ENCODE measurements at places on chromosomes 12 and 14.

- DNase-seq: no peak
Measured at GRCh38 chr14:93263416-93263815, 56.4 kb downstream of the UBR7 start.

GRCh38 chr12:78081590-78082314 is 251.1 kb downstream of the NAV3 start:
- no peak for DNase-seq

DNA sequence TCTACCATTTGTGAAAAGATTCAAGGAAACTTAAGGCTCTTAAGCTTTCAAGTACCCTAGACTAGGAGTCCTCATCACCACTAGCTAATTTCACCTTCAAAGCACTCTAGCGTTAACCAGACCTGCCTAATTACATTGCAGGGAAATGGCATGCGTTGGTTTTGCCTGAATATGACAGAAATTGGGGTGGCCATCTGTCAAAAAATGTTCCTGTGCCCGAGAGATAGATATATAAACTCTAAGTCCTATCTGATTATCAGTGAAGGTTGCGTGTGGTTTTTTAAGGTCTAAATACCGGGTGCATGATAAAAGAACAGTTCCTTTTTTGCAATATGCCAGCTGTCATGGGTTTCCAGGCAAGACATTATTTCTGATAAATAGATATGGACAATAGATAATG is 48.3 kb downstream of the SPRING1 start:
- DNase-seq: no peak

- DNase-seq: no peak
Measured at GRCh38 chr14:67636361-67636919, 16.7 kb downstream of the ARG2 start.

GRCh38 chr12:63480186-63480585 is 188.1 kb downstream of the DPY19L2 start:
- DNase-seq: no peak

- no peak for DNase-seq
Measured at GRCh38 chr14:35365130-35366055, 39.2 kb downstream of the NFKBIA start.

DNA sequence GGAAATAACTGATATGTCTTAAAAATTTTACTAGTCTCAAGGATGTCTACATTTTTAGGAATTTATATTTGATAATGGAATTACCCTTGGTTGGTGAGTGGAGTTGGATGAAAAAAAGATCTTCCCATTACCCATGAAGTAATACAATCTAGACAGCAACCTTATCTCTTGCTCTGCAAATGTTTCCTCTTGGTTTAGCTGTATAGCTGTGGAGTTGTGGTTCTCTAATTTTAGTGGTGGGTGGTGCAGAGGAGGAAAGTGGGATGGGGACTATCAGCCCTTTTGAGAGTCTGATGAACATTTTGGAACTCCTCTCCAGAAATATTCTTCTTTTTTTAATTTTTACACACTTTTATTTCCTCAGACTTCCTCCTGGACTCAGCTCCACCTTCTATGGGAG is 17.1 kb downstream of the SPX start:
- DNase-seq: no peak

- DNase-seq: no peak
Measured at GRCh38 chr12:12305568-12306300, 38.9 kb upstream of the LRP6 start.

DNA sequence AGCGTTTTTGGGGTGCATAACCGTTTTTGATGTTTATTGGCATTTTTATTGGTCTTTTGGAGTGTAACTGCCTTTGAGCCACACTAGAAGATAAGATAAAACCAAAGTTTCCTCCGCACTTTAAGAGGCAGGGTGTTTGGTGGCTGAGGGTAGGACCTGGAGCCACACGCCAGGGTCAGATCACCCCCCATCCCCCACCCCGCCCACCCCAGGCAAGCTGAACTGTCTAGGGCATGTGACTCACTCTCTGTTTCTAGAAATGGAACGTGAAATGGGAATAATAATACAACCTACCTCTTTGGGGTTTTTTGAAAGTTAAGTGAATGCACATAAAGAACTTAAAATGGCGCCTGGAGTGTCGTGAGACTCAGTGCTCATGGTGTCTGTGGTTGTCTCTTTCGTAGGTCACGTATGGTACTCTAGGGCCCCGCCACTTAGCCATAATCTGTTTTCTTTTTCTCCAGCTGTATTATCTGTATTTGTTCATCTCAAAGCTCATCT is 56.0 kb downstream of the PPP2R5C start:
- no peak for DNase-seq

DNA sequence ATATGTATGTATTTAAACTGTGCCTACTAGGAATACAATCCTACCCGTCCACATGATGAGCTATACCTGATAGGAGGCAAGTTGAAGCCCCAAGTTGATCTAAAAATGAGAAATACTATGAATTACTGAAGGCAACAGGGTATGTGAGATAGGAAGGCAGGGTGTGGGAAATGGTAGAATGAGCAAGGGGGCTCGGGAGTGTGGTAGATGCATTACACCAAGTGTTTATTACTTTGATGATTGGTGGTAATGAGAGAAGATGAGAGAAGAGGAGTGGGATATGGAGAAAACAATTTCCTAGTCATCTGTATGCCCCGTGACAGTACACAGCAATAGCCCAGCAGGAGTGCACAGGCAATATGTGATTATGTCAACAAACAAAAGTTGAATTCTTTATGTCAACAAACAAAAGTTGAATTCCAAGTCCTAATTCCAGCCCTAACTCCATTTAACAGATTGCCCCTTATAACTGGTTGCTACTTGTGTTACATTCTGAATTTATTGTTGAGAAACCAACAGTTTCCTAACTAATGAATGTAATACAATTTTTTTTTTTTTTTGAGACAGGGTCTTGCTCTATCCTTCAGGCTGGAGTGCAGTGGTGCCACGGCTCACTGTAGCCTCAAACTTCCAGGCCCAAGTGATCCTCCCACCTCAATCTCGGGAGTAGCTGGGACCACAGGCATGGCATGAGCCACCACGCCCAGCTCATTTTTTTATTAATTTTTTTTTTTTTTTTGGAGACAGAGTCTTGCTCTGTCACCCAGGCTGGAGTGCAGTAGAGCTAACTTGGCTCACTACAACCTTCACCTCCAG is 2.5 kb downstream of the LPCAT3 start:
- no peak for DNase-seq

DNA sequence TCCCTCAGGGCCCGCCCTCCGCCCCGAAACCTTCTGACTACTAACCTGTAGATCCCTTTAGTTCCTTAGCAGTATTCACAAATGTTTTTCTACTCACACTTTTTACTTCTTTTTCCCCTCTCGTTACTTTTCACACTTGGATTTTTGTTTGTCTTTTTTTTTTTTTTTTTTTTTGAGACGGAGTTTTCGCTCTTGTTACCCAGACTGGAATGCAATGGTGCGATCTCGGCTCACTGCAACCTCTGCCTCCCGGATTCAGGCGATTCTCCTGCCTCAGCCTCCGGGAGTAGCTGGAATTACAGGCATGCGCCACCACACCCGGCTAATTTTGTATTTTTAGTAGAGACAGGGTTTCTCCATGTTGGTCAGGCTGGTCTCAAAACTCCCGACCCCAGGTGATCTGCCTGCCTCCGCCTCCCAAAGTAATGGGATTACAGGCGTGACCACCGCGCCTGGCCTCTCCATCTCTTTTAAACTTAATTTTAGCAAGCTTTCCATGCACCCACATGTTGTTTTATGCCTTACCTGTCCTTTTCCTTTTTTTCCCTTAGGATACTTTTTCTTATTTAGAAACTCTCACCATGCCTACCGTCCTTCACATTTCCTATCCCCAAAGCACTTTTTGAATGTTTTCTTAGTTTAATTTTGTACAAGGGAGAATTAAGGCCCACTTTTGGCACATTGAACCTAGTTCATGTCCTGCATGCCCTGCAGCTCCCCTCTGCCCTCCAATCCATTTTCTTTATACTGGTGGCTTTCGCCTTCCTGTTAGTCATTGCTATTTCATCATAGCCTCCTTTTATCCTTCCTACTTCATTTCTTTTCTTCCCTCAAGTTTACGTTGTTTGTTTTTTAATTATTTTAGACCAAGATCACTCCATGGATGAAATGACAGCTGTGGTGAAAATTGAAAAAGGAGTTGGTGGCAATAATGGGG is 1.1 kb downstream of the SP1 start:
- DNase-seq: no peak

DNA sequence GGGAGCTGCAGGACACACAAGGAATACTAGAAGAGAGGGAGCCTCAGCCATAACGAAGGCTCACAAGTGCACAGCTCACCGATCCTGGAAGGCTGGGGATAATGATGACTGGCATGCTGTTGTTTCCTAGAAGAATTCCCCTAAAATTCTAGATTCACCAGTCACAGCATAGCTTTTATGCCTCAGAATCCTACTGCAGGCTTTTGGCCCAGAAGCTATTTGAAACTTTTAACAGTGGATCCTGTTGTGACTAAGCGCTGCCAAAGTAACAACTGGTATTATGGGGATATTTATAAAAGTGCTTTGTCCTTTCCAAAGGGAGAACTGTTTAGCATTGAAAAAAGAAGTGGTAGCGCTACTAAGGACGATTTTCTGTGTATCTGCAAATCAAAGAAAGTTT is 214.1 kb upstream of the PELI2 start:
- no peak for DNase-seq

DNA sequence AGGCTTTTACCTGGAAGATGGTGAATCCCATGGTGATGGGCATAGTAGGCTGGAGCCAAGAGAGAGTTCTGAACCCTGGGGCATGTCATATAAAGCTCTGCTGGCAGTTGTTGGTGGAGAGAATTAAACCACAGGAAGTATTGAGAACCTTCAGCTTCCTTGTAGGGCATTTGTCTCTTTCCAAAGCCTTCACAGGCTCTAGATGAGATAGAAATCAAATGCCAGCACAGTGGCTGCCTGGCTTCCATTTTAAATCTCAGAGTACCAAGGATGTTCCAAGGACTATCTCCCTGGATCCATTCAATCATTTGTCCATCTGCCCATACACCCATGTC is 369.6 kb downstream of the DPF3 start:
- no peak for DNase-seq

DNA sequence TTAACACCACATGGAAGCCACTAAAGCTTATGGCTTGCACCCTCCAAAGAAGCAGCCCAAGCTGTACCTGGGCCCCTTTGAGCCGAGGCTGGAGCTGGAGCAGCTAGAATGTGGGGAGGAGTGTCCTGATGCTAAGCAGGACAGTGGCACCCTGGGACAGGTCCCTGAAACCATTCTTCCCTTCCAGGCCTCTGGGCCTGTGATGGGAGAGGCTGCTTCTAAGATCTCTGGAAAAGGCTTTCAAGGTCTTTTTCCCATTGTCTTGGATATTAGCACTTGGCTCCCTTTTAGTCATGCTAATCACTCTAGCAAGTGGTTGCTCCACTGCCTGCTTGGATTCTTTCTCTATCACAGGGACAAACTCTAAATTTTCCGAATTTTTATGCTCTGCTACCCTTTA is 40.9 kb downstream of the OSBPL8 start:
- DNase-seq: no peak

DNA sequence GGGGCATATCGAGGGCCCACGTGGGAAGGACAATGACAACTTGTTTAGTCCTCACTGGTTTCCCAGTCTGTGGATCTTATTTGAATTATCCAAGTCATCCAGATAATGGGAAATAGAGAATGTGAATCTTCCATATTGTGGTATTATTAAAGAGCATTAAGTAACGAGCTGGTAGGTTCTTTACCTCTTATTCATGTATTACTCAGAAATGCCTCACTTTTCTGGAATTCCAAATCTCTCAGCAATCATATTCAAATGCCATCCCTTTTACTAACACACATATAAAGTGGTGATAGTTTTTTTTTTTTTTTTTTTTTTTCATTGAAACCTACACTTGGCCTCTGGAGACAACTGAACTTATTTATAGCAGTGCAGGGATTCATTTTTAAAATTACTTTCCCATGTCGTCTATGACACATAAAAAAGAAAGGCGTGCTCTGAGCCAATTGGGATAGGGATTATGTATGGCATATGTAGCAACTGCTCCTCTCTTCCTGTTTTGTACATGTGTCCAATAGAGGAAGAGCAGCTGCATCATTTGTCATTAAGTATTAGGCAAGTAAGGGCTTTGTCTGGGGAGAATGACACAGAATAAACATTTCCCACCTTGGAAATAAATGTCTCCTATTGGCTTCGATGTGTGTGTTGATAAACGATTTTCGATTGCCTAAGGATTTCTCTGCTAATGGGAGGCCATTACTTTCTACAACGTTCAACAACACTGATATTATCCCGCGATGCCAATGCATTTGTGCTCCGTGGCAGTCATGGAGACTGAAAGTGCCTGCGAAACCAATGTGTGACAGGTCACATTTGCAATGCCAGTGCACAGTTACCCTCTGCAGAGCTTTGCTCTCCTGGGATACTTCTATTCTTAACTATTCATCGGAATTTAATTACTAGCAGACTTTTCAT is 78.6 kb upstream of the IFNG-AS1 start:
- no peak for DNase-seq

DNA sequence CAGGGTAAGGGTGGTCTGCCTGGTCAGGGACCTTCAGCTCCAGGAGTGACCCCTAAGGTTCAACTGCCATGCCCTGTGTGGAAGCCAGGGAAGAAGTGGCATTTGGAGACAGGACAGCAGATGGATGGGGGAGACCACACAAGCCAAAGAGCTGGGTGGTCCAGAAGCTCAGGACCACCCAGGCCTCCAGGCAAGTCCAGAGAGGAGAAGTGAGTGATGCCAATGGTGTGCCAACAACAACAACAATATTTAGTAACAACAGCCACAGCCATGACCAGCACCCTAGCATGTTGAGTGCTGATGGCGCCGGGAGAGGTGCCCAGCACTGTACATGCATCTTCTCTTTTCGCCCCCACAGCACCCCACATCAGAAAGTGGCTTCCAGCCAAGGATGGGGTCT is 113.7 kb downstream of the ESRRB start:
- DNase-seq: no peak

GRCh38 chr12:51225771-51226170 is 7.9 kb upstream of the POU6F1 start:
- DNase-seq: no peak

DNA sequence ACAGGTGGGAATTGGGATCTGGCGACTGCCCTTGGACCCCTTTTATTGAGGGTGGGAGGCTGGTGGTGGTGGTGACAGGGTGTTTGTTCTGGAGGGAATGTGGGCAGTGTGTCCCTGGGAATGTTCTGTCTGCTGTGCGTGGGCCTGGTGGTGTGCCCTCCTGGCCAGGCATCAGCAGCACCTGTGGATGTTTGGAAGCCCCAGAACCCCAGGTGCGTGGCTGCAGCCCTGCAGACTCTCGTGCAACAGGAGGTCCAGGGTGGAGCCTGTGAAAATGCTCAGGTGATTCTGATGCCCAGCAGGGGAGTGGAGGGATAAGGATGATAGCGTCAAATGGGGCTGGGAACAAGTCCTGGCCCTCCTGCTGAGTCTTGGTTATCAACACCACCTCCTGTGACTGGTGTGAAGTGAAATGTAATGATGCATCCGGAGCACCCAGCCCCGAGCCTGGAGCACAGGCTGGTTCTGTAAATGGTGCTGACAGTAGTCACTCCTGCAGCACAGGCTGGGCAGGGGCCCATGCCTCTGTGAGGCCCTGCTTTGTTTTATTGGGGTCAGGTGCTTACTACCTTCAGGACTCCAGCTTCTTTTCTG is 176.6 kb downstream of the TSPAN9 start:
- DNase-seq: no peak
